ENCODE measurements at places on chromosomes 12 and 14.

GRCh38 chr14:35865611-35866324, 39.6 kb downstream of the BRMS1L start:
- DNase-seq = no peak

DNA sequence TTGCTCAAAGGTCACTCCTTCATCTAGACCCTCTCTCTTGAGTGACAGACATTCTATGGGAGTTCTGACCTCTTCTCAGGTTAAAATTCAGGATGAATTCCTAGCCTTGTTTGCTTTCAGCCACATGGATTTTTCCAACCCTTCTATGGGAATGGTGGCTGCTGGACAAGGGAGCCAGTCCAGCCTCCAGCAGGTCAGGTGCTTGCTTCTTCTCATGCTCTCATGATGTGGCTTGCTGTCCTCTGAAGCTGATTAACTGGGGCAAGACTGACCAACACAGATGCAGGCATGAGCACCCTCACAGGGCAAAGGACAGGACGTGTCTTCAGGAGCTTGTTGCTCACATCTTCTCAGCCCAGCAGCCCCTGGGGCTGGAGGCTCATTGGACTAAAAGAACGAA, 97.2 kb upstream of the SLC35F4 start:
- no peak for DNase-seq

GRCh38 chr12:117437516-117438255, 76.3 kb upstream of the NOS1 start:
- no peak for DNase-seq

DNA sequence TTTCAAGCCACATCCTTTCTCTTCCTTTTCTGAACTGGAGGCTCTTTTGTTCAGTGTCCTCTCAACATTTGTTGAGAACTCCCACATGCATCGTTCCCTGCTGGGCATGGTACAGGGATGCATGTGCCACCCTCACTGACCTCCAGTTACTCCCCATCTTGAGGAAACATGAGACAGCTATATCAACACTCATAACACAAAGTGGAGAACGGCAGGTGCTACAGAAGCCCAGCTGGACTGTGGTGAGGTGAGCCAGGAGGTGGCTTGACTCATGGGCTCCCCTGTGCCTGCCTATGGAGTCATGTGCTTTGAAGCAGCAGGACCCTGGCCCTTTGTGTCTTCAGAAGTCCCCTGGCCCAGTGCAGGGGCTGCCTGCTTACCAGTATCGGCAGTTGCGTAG, 9.7 kb downstream of the MYH6 start:
- no peak for DNase-seq

- DNase-seq = no peak
These were observed 23.0 kb downstream of the GLRX5 start for GRCh38 chr14:95557832-95558231.

GRCh38 chr12:123278101-123278627, 6.5 kb upstream of the CDK2AP1 start:
- DNase-seq = no peak
